ENCODE measurements at places on chromosomes 4 and X. TPM values are rescaled to one million over a fixed set of nuclear protein-coding genes. Genes with fewer than 3 reads are reported as not detected.

DNA sequence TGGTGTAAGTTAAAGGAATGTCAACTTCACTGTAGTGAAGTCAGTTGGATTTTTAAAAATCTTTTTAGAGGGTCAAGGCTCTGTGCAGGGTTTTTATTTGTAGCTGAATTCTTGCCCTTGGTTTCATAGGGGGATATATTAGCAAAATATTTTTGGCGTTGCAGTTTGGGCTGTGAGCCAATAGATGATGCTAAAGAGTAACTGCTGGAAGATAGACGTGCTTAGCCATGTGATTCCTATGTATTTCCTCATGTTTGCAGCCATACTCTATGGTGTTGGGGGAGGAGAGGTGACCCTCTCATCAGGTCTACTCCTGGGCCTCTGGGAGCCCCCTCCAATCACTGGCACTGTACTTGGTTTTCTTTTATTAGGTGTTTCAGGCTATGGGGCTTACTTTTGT lies 246.7 kb upstream of the ARHGAP24 start:
- DNase-seq = no peak
- no peak overlapping the region for H3K27ac ChIP-seq
- H3K27me3 ChIP-seq = no peaks in the 10 kb centered on the region
- no peak overlapping the region for H3K4me3 ChIP-seq
- H3K36me3 ChIP-seq = no peaks in the 10 kb centered on the region

DNA sequence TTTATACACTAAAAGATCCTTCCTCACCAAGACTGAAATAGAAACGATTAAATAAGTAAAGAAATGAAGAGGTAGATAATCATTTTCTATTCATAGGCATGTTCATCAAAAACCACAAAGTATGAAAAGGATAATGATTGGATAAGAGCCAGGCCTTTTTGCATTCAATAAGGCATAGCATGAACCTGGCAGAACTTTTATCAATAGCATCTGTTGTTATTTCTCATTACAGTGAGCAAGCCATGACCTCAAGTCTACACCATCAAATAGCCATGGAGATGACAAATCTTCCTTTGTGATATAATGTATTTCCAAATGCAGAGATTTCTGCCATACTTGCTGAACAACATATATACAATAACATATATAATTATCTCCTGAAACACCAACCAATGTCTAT lies 206.0 kb upstream of the SLC7A11 start:
- H3K4me3 ChIP-seq = no peak overlapping the region

DNA sequence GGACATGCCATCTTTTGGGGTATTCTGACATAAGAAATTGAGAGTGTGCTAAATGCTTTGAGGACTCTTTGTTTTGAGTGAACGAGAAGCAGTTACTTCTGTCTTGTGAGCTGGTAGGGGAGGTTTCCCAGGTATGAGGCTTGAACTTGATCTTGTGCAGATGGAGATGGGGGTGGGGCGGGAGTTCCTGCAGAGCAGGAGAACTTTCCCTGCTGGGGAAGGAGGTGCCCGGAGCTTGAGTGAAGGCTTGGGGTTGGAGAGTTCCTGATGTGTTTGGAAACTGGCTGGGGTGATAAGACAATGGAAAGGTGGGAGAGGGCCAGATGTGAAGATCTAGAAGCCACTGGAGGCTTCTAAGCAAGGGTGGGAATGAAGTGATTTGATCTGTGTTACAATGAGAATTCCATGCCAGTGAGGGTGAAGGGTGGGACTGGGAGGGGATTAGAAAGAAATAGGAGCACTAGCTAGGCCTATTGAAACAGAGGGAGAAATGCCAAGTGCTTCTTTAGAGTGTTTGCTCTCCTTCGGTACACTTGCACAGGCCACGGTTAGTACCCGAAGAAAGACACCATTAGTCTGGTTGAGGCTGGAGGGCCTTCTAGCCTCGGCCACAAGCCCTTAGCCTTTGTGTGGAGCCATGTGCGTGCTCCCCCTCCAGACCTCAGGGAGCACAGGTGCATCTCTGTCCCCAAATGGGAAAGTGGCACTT lies 103.5 kb upstream of the STOX2 start:
- H3K36me3 ChIP-seq = no peaks in the 10 kb centered on the region
- H3K4me3 ChIP-seq = no peak overlapping the region
- no peak for DNase-seq
- H3K27me3 ChIP-seq = no peaks in the 10 kb centered on the region
- H3K27ac ChIP-seq = no peak overlapping the region

DNA sequence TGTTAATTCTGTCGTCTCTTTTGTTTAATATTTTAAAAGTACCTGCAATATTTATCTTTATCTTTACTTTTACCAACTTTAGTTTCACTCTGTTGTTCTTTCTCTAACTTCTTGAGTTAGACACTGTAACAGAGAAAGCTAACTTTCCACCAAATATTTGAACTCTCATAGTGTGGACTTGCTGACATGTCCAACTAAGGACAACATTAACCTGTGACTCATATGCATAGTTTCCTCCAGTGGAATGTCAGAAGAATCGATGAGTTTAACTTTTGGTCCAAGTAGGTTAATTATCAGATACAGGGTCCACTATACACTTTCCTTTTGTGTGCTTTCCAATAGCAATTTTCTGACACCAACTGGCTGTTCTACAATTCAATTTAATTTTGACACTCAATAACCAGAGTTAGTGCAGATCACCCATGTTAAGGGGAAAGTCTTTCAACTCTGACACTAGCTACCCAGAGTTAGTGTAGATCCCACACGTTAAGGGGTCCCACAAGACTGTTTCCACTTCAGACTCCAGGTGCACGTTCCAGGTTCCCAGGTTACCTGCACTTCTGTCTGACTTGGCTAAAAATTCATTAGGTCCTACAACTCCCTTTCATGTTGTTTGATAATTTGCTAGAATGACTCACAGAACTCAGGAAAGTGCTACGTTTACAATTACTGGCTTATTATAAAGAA lies 559.0 kb upstream of the AMOT start:
- H3K36me3 ChIP-seq = no peaks in the 10 kb centered on the region
- no peak overlapping the region for H3K27ac ChIP-seq
- H3K4me3 ChIP-seq = no peak overlapping the region
- H3K4me1 ChIP-seq = no peaks in the 10 kb centered on the region
- H3K27me3 ChIP-seq = no peaks in the 10 kb centered on the region

DNA sequence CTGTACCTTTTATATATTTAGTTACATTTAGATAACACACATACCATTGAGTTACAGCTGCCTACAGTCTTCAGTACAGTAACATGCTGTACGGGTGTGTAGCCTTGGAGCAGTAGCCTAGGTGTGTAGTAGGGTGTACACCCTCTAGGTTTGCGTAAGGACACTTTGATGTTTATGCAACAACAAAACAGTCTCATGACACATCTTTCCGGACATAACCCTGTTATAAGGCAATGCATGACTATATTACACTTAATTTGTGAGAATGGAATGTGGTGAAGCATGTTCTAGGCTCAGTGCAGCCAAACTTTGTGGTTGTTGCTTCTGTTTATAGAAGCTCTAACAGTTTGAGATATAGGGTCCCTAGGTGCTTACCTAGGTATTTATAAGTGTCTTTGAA lies 65.4 kb downstream of the SPRY1 start:
- H3K4me3 ChIP-seq = no peak overlapping the region
- H3K36me3 ChIP-seq = no peaks in the 10 kb centered on the region
- no peaks in the 10 kb centered on the region for H3K4me1 ChIP-seq
- no peak for DNase-seq

DNA sequence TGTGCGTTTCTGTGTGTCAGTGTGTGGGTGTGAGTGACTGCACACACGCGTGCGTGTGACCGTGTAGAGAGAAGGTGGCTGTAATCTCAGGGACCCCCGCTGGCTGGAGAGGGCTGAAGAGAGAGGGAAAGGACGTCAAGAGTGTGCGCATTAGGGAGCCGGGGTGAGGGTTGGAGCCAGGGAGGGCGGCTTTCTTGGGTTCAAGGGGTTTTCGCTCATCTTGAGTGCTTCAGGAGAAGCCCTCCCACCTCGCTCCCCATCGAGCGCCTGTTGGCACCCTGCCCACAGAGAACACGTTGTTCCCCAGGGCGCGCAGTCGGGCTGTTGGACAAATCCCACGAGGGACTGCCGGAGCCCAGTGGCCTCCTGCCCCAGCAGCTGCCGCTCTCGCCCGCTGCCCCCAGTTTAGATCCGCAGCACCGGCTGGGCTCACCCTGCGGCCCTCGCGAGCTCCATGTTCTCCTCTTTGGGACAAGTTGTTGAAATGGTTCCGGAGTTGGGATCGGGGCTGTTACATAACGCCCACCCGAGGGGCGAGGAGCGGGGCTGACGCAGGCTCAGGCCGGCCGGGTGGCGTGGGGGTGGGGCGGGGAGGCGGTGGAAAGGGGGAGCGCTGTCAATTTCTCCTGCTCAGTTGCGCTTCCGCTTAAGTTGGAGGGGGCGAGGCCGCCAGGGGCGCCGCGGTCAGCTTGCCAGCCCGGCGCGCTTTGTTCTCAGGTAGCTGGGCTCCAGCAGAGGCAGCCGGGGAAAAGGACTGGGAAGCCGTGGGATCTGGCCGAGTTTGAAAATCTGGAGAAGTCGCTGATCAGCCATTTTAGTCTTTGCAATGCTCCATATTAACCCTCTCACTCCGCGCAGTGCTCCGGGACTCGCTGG lies 1.6 kb downstream of the GRIA2 start:
- no peaks in the 10 kb centered on the region for H3K4me1 ChIP-seq
- peak overlapping the region; percentile 84 for H3K4me3 ChIP-seq
- no peaks in the 10 kb centered on the region for H3K27me3 ChIP-seq
- peak overlapping the region; percentile 88 for H3K27ac ChIP-seq

DNA sequence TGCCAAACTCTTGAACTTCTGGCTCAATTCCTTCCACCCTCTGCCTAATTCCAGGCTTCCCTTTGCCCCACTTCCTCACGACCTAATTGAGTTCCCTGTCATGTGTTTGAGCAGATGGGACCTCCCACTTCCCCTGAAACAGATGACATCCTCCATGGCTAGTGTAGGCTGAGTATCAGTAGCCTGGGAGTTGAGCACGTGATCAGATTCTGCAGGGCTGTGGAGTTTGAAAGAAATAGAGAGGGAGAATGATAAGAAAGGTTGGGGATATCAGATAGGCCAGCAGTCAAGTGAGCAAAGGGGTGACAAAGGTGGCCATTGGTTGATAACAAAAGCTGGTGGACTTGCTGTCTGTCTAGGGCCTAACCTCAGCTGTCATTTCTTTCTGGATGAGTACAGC lies 18.8 kb upstream of the NWD2 start:
- no peaks in the 10 kb centered on the region for H3K36me3 ChIP-seq
- H3K4me1 ChIP-seq = no peaks in the 10 kb centered on the region
- H3K27ac ChIP-seq = no peak overlapping the region
- H3K27me3 ChIP-seq = no peaks in the 10 kb centered on the region
- no peak for DNase-seq

DNA sequence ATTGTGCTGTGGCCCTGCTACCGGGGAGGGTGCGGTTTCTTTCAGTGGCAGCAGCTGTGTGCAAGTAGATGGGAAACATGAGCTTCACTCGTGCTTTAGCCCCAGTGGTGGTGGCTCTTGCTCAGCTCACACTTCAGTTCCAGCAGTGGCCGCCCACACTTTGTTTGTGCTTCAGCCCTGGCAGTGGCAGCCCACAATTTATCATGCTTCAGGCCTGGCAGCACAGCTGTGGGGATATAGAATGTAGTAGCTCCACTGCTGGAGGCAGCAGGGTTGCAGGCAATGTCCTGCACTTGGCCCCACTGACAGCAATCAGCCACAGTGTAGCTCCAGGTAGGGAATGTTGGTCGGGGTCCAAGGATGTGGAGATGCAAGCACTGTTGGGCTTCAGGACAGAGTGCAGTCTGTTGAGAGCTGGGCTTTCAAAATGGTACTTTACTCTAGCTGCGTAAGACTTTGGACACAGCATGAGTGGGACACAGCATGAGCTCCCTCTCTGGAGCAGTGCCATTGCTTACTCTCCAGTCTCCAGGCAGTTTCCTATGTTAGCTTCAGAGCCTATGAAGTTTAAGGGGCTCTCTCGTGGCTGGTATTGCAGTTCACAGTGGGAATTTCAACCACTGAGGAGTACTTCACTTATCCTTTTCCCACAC lies 413.1 kb downstream of the PDGFC start:
- H3K4me3 ChIP-seq = no peak overlapping the region
- H3K27me3 ChIP-seq = no peaks in the 10 kb centered on the region
- H3K36me3 ChIP-seq = no peaks in the 10 kb centered on the region
- DNase-seq = peak; percentile 4
- peak overlapping the region; percentile 15 for H3K27ac ChIP-seq

The MAGEA8 gene
- total RNA-seq = not detected

- H3K4me1 ChIP-seq = no peaks in the 10 kb centered on the region
- H3K4me3 ChIP-seq = no peak overlapping the region
- no peaks in the 10 kb centered on the region for H3K27me3 ChIP-seq
- H3K27ac ChIP-seq = no peak overlapping the region
Observed at GRCh38 chrX:132426695-132427281, 62.0 kb downstream of the MBNL3 start.

- H3K36me3 ChIP-seq = no peaks in the 10 kb centered on the region
- no peak overlapping the region for H3K27ac ChIP-seq
- H3K4me1 ChIP-seq = peaks cover 15% of the 10 kb centered on the region
- H3K27me3 ChIP-seq = no peaks in the 10 kb centered on the region
Observed at GRCh38 chrX:38636949-38637819, 75.8 kb downstream of the TSPAN7 start.

The FAM9B gene
- not detected for total RNA-seq

GRCh38 chr4:182875453-182876405 lies 41.5 kb downstream of the DCTD start:
- H3K27ac ChIP-seq = no peak overlapping the region
- DNase-seq = no peak
- no peak overlapping the region for H3K4me3 ChIP-seq
- no peaks in the 10 kb centered on the region for H3K4me1 ChIP-seq
- H3K36me3 ChIP-seq = peaks cover 8% of the 10 kb centered on the region
- H3K27me3 ChIP-seq = no peaks in the 10 kb centered on the region

GRCh38 chr4:89099034-89099433 lies 12.3 kb upstream of the TIGD2 start:
- H3K4me3 ChIP-seq = no peak overlapping the region
- H3K4me1 ChIP-seq = no peaks in the 10 kb centered on the region
- no peak overlapping the region for H3K27ac ChIP-seq
- DNase-seq = no peak
- H3K36me3 ChIP-seq = no peaks in the 10 kb centered on the region

The CCSER1 gene
- total RNA-seq = 2.7 TPM

The TEX13C gene
- total RNA-seq = not detected

The ADH1A gene
- total RNA-seq = not detected

- H3K4me1 ChIP-seq = peaks cover 49% of the 10 kb centered on the region
- peak overlapping the region; percentile 94 for H3K27ac ChIP-seq
- peak overlapping the region; percentile 93 for H3K4me3 ChIP-seq
Observed at GRCh38 chr4:48342606-48342880, 1.2 kb downstream of the SLAIN2 start.

DNA sequence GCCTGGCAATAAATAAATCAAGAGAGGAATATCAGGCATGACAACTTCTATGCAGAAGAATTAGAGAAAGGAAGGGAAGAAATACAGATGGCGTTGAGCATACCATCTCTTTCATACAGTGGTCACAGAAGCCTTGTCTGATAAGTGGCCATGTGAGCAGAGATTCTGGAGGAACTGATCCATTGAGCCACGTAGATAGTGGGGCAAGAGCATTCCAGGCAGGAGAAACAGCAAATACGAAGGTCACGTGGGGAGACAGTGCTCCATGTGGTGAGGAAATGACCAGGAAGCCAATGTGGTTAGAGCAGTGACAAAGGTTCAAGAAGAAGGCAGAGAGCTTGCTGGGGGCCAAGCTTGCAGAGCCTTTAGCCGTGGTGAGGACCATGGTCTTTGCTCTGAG lies 226.7 kb upstream of the NOCT start:
- H3K27ac ChIP-seq = no peak overlapping the region
- DNase-seq = no peak
- no peaks in the 10 kb centered on the region for H3K4me1 ChIP-seq

The CT55 gene
- not detected for total RNA-seq

- no peaks in the 10 kb centered on the region for H3K27me3 ChIP-seq
- H3K36me3 ChIP-seq = no peaks in the 10 kb centered on the region
- DNase-seq = no peak
- H3K4me1 ChIP-seq = no peaks in the 10 kb centered on the region
- H3K27ac ChIP-seq = no peak overlapping the region
Observed at GRCh38 chrX:46916273-46916672, 4.1 kb downstream of the JADE3 start.

Measured in thoracic aorta (tissue), 2 donors.